Fibroblast of upper back skin (primary cell): ENCODE measurements at places on chromosomes 6 and 20.

DNA sequence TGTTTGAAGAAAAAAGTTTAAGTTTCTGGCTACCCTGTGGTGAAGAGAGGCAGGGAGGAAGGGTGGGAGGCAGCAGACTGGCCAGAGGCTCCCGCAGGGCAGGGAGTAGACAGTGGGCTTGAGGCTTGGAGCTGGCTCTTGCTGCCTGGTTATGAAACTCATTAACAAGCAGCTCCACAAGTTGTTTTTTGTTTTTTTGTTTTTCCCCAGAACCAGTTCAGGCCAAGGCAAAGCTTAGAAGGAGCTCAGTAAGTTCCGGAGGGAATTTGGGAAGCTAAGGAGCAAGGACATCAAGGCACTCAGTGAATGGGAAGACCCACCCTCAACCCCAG is 4.0 kb downstream of the DLL1 start:
- no peak for DNase-seq

- peak; percentile 48 for DNase-seq
These were observed 2.8 kb downstream of the BCL2L1 start for GRCh38 chr20:31719644-31720485.

DNA sequence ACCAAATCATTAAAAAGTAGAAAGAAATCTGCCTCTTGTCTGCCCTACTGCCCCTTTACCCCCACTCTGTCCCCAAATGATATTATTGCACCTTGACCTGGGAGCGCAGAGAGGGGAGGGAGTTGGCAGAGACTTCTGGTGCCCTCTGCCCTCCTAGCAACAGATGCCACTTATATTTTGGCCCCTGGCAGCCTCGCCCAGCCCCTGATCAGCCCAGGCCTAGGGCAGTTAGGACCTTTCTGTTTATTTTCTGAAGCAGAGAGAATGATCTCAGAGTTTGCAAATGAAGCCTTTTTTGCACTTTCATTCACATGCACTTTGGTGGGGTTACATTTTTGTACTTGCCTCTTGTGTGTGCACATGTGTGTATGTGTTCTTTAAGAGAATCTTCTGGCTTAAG is 8.4 kb upstream of the SGK2 start:
- no peak for DNase-seq

GRCh38 chr6:145071836-145072235 is 663.5 kb downstream of the EPM2A start:
- DNase-seq: peak; percentile 71

DNA sequence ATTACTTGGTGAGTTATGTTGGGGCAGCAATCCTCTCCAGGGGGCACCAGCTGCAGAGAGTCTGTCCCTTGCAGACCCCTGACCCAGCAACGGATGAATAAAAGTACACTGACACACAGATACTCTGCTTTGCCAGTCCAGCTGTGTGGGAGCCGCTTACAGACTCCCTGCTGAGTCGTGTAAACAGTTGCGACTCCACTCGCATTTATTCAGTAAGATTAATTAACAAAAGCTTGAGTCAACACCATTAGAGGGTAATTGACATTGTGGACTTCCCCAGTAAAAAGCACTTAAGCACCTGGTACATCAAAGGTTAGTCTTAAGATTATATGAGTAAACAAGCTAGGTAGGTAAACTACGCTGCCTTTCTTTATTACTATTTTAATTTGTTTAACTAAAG is 92.0 kb upstream of the TMEM181 start:
- DNase-seq: no peak

- no peak for DNase-seq
These were observed 15.7 kb upstream of the HLA-A start for GRCh38 chr6:29926413-29927274.

GRCh38 chr20:61958773-61959700 is 106.6 kb downstream of the TAF4 start:
- no peak for DNase-seq

GRCh38 chr6:4296552-4296951 is 161.2 kb upstream of the ECI2 start:
- no peak for DNase-seq

DNA sequence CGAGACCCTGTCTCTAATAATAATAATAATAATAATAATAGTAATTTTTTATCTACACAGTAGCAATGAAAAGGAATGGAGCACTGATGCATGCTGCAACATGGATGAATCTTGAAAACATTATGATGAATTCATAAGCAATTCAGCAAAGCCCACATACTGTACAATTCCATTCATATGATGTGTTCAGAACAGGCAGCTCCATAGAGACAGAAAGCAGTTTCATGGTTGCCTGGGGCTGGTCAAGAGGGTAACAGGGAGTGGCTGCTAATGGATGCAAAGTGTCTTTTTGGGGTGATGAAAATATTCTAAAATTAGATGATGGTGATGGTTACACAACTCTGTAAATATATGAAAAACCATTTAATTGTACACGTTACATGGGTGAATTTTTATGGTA is 43.6 kb downstream of the SLC24A3 start:
- peak; percentile 27 for DNase-seq

- no peak for DNase-seq
These were observed 20.0 kb upstream of the PLAGL1 start for GRCh38 chr6:144027932-144028587.

GRCh38 chr6:13433709-13434121 is 53.7 kb downstream of the GFOD1 start:
- no peak for DNase-seq

DNA sequence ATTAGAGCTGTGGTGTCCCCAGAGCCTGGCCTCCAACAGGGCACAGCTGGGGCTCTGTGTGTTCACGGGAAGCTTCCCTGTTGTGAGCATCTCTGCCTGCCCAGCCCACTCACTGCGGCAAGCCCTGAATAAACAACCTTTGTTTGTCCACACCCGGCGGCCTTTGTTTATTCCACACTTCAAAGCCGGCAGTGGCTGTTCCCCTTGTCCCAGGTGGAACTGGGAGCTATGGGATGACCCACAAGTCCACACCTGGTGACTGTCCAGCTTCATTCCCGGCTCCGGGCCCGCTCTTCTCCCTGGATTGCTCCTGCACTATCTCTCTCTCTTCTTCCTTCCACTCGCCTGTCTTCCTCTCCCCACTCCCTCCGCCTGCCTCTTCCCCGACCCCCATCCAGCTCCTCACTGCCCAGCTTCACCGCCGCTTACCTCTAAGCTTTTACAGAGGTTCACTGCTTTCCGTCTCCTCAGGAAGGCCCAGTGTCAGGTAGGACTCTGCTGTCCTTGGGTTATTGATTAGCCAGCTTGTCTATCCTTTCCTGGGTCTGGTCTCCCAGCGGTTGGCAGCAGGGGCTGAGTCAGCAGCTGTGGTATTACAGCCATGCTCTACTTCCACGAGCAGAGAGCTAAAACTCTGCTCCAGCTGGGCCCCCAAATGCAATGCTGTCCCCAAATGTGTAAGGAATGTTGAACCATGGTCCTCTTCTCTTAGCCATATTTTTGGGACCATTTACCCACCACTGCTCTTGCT is 17.8 kb downstream of the DACT2 start:
- DNase-seq: no peak

GRCh38 chr6:161961046-161961445 is 687.2 kb upstream of the AGPAT4 start:
- no peak for DNase-seq

DNA sequence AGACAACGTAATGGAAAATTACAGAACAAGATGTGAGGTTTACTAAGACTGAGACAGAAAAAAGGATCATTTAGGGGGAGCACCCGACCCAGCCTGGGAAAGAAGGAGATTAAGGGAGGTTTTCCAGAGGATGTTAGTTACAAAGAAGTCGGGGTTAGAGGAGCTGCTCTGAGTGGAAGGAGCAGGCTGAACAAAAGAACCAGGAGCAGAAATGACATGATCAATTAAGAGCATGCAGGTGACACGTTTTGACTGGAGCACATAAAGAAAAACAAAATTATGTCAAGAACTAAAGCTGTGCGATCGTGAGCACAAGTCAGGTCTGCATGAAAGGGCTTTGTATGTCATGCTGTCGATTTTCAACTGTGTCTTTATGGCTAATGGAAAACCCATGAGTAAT is 417.3 kb upstream of the MARCKS start:
- DNase-seq: no peak

GRCh38 chr6:3749067-3749841 is 2.3 kb downstream of the PXDC1 start:
- DNase-seq: no peak

- no peak for DNase-seq
These were observed 247.5 kb downstream of the TMEM242 start for GRCh38 chr6:157075549-157076450.

DNA sequence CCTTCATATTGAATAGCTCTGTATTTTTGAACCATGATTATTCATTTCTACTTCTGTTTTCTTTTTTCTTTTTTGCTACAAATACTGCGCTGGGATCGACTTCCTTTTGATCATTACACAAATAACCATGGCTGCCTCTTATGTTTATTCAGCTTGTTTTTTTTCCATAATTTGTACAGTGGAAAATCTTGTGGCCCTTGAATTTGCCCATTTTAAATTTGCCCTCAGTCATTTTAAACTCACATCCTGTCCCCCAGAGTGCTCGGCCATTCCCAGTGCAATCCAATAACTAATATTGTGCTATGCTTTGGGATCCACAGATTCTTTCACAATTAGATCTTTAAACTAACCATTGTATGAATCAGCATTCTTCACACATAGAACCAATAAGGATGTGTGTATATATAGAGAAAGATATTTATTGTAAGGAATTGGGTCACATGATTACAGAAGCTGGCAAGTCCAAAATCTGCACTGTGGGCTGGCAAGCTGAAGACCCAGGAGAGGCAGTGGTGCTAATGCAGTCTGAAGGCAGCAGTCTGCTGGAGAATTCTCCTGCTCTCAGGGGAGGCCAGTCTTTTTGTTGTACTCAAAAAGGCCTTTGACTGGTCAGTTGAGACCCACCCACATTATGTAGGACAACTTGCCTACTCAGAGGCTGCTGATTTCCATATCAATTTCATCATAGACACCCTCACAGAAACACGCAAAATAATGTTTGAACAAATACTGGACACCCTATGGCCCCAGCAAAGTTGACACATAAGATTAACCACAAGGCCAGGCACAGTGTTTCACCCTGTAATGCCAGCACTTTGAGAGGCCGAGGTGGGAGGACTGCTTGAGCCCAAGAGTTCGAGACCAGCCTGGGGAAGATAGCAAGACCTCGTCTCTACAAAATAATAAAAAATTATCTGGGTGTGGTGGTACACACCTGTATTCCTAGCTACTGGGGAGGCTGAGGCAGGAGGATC is 147.1 kb downstream of the MTHFD1L start:
- peak; percentile 68 for DNase-seq
